Caudate nucleus (tissue), 63 donors: ENCODE measurements at places on chromosomes 11 and 22.

DNA sequence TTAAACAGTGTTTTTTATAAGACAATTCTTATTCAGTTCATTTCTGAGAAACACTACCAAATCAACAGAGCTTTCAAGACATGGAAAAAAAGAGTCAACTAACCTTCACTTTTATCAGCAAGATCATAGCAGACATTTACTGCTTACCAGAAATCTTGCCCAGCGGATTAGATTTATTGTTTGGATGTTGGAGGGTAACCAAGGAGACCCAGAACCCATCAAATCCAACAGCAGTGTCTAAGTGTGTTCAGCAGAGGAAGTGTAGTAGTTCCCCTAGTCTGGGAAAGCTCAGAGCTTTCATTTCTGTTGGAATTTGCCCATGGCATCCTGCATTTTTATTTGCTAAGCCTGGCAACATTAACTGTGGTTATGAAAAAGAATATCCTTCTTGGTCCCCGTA, 2.4 kb upstream of the PGM2L1 start:
- DNase-seq = no peak

DNA sequence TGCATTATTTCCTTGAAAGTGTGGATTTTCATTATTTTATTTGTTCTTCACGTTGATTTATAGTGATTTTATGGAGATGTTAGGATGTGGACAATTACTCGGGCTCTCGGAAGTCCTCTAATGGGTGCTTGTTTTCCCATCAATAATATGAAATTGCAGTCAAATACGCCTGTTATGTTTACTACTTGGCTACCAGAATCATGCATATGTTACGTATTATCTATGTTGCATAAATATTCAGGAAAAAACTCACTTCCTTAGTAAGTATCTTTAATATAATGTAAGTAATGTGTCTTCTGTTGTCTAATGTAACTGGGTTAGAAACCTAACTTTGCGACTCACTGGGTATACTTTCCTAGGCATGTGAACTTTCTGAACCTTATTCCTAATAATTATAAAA, 823.4 kb upstream of the CHORDC1 start:
- no peak for DNase-seq

- DNase-seq = peak; percentile 37
These were observed 7.4 kb upstream of the PMM1 start for GRCh38 chr22:41596776-41597634.

- DNase-seq = no peak
These were observed 6.6 kb downstream of the PAX6 start for GRCh38 chr11:31804312-31805036.

GRCh38 chr11:12962306-12962705, 46.8 kb upstream of the RASSF10 start:
- no peak for DNase-seq

GRCh38 chr22:46618667-46619066, 1.5 kb upstream of the GRAMD4 start:
- no peak for DNase-seq
